ENCODE measurements at places on chromosomes 4 and X. TPM values are rescaled to one million over a fixed set of nuclear protein-coding genes. Genes with fewer than 3 reads are reported as not detected.

The BTK gene
- total RNA-seq = 4.3 TPM

The GPR173 gene
- 7.0 TPM for total RNA-seq

The C4orf36 gene
- total RNA-seq = 2.2 TPM

The TEX13B gene
- total RNA-seq = not detected

The REPS2 gene
- 14.7 TPM for total RNA-seq

The MTNR1A gene
- total RNA-seq = 0.75 TPM

The HSFX4 gene
- total RNA-seq = not detected

The SRPX2 gene
- 1.4 TPM for total RNA-seq

The HHIP gene
- 1.8 TPM for total RNA-seq

The CLDN22 gene
- 0.14 TPM for total RNA-seq
